NCI-H1105 (cell line): ENCODE measurements at places on chromosomes 6 and 20.

GRCh38 chr6:121780325-121781321 is 345.2 kb downstream of the GJA1 start:
- peak; percentile 24 for DNase-seq

DNA sequence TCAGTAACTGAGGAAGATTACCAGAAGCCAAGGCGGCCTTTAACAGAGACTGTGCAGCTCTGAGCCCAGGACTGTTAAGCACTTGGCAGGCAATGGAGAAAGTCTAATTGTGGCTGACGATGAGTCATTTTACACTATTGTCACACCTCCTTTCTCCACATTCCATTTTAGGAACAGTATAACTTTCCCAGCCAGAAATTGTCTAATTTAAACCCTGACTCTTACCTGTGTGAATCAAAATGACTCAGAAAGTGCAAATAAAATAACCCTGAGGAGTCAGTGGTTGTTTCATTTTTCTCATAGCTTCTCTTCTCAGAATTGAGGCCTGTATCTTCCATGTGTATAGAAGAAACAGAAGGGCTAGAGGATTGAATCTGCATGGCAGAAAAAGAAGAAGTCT is 40.0 kb upstream of the OPN5 start:
- no peak for DNase-seq

GRCh38 chr6:158770533-158771330 is 48.4 kb downstream of the EZR start:
- DNase-seq: peak; percentile 34

- DNase-seq: no peak
Observed at GRCh38 chr6:112622036-112622435, 274.9 kb downstream of the RFPL4B start.

- DNase-seq: peak; percentile 61
Observed at GRCh38 chr20:49712996-49713752, 504 bp downstream of the B4GALT5 start.
